HCT116 (cell line): ENCODE measurements at places on chromosomes 16 and 17. TPM values are rescaled to one million over a fixed set of nuclear protein-coding genes. Genes with fewer than 3 reads are reported as not detected.

DNA sequence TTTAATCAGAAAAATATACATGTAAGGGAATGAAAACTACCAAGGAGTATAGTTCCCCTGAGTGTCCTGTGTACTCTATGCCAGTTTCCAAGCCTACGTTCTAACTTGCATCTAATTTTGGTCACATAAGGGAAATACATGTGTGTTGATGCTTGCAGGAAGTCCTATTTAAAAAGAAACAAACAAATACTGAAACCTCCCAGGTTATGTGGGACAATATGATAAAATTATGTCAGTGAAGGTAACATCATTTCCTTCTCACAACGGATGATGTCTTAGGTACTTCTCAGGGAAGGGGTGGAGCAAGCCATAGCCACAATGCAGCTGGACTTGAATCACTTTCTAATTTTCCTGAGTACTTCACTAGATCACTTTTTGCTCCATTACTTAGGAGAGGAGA is 115.9 kb downstream of the ZFHX3 start:
- DNase-seq: no peak
- no peak overlapping the region for H3K27ac ChIP-seq
- H3K27me3 ChIP-seq: no peaks in the 10 kb centered on the region

The PCTP gene
- total RNA-seq: 16.3 TPM

The APOBR gene
- 0.05 TPM for total RNA-seq

The MTMR4 gene
- total RNA-seq: 67.2 TPM

DNA sequence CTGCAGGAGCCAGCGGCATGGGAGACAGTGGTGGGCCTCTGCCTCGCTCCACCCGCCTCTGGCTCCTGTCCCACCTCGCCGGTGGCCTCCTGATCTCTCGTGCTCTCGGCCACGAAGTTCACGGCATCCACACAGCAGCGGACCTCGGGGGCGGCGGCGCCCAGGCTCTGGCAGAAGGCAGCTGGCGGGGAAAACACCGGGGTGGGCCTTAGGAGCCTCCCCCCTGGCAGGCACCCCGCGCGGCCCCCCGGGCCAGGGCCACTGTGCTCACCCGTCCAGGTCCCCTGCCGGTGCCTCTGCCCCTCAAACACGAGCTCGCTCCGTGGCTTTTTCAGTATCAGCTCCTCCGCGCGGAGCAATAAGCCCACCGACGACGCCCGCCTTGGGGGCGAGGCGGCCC is 409 bp upstream of the C17orf107 start:
- H3K4me3 ChIP-seq: no peak overlapping the region
- no peak for DNase-seq
- peaks cover 26% of the 10 kb centered on the region; the same call in 1 of the 2 replicates for H3K36me3 ChIP-seq
- no peak overlapping the region for H3K27ac ChIP-seq

The CYGB gene
- 0.66 TPM for total RNA-seq

The AOC2 gene
- 8.0 TPM for total RNA-seq

DNA sequence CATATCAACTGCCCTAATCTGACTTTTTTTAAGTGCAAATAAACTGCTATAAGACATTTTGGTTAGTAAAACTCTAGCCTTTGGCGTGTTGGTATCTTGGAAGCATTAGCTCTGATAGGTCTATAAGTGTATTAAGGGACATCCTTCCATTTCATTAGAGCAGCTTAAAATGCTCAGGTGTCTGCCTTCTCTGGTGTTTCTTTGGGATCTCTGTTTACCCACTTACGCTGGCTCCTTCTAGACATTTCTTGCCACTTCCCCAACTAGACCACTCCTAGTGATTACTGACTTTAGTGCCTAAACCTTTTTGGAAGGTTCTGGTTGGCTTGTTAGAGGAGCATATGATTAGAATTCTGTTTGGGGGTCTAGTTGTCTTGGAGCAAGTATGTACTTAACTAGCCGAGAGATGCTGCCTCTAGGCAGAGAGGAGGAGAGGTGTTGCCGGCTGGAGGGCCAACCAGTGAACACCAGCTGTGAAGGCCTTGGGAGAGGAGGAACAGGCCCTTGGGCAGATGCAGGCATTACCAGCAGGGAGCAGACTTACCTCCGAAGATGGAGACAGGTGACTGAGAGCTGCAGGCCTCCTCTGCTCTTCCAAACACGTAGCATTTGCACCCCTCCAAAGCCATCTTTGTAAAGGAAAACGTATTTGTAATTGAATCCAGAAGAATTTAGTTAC is 15.2 kb upstream of the CLEC18C start:
- H3K27me3 ChIP-seq: no peaks in the 10 kb centered on the region
- H3K4me3 ChIP-seq: no peak overlapping the region
- H3K27ac ChIP-seq: no peak overlapping the region
- peaks cover 9% of the 10 kb centered on the region for H3K4me1 ChIP-seq

The C16orf92 gene
- not detected for total RNA-seq

The RPL27 gene
- total RNA-seq: 1,295 TPM

The NPW gene
- 226 TPM for total RNA-seq

The KCNJ18 gene
- not detected for total RNA-seq

GRCh38 chr17:7413346-7413985 is 5.8 kb downstream of the NLGN2 start:
- DNase-seq: no peak
- H3K27me3 ChIP-seq: no peaks in the 10 kb centered on the region
- 0 out of 2 replicates have a peak, but pooled peaks cover 6% of the 10 kb centered on the region for H3K36me3 ChIP-seq
- no peak overlapping the region; the same call in 1 of the 2 replicates for H3K27ac ChIP-seq
- H3K4me3 ChIP-seq: no peak overlapping the region
- no peaks in the 10 kb centered on the region for H3K4me1 ChIP-seq

GRCh38 chr17:18070861-18071340 is 16.8 kb upstream of the DRG2 start:
- no peaks in the 10 kb centered on the region for H3K36me3 ChIP-seq
- H3K27ac ChIP-seq: no peak overlapping the region
- no peaks in the 10 kb centered on the region for H3K27me3 ChIP-seq
- H3K4me1 ChIP-seq: peaks cover 13% of the 10 kb centered on the region
- no peak for DNase-seq
- no peak overlapping the region for H3K4me3 ChIP-seq

- H3K27me3 ChIP-seq: peaks cover 60% of the 10 kb centered on the region
- H3K4me1 ChIP-seq: no peaks in the 10 kb centered on the region
- no peaks in the 10 kb centered on the region for H3K36me3 ChIP-seq
- DNase-seq: no peak
- no peak overlapping the region for H3K27ac ChIP-seq
- H3K4me3 ChIP-seq: no peak overlapping the region
Measured at GRCh38 chr17:29021226-29021625, 15.4 kb upstream of the SEZ6 start.
